ENCODE measurements at places on chromosomes 12 and 14. TPM values are rescaled to one million over a fixed set of nuclear protein-coding genes. Genes with fewer than 3 reads are reported as not detected.

DNA sequence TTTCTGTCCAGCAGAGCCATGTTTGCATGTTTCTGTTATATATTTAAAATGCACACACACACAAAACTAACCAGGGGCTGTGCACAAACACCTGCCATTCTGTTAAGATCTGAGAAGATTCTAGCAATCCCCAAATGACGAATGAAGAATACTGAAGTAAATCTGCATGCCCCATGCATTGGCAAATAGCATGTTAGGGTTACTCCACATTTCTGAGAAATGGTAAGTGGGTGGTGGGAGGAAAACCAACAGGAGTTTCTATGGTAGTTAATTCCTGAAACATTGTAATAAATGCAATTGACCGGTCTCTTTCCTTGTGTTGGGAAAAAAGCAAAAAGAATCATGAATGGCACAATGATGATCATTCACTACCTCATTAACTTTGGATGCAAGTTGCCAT is 318.0 kb downstream of the BCAT1 start:
- DNase-seq = no peak

The EMP1 gene
- 127 TPM for polyA plus RNA-seq

- no peak for DNase-seq
Measured at GRCh38 chr12:109589240-109589590, 15.6 kb downstream of the MVK start.

DNA sequence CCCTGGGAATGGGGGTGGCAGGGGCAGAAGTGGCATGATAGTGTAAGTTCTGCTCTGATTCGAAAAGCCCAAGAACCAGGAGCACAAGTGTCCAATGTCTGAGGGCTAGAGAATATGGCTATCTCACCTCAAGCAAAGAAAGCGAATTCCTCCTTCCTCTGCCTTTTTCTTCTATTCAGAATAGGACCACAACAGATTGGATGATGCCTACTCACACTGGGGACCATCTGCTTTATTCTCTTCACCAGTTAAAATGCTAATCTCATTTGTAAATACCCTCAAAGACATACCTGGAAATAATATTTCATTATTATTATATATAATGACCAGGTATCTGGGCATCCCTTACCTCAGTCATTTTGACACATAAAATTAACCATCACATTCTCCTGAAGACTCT is 808.7 kb downstream of the NRXN3 start:
- DNase-seq = no peak

The OTOGL gene
- 0.66 TPM for polyA plus RNA-seq

The LMNTD1 gene
- polyA plus RNA-seq = 1.7 TPM

DNA sequence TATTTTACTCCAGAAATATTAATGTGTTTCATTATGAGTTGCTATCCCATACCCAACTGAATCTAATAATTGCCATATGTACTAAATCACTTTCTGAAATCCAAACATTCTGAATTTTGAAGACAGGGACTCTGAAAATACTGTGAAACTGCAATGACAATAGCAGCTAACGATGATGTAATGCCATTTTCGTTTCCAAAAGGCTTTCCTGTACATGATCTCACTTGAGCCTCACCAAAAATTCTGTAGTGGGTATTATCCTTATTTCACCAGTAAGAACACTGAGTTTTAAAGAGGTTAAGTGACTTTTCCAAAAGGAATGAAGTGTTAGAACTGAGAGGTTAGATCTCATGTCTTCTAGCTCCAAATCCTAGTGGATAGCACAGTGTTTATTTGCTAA is 133.3 kb downstream of the FLRT2 start:
- DNase-seq = no peak

GRCh38 chr12:96658075-96658474 is 168.7 kb downstream of the CFAP54 start:
- peak; percentile 16 for DNase-seq

- DNase-seq = peak; percentile 53
Measured at GRCh38 chr14:99727096-99727870, 43.2 kb downstream of the CYP46A1 start.

The RNASE13 gene
- not detected for polyA plus RNA-seq

GRCh38 chr12:12718381-12718759 is 1.2 kb downstream of the CDKN1B start:
- DNase-seq = no peak

The HOXC6 gene
- polyA plus RNA-seq = 2.9 TPM

GRCh38 chr12:25020621-25021243 is 71.8 kb upstream of the BCAT1 start:
- DNase-seq = no peak

GRCh38 chr14:39109893-39110715 is 4.0 kb upstream of the GEMIN2 start:
- DNase-seq = no peak

DNA sequence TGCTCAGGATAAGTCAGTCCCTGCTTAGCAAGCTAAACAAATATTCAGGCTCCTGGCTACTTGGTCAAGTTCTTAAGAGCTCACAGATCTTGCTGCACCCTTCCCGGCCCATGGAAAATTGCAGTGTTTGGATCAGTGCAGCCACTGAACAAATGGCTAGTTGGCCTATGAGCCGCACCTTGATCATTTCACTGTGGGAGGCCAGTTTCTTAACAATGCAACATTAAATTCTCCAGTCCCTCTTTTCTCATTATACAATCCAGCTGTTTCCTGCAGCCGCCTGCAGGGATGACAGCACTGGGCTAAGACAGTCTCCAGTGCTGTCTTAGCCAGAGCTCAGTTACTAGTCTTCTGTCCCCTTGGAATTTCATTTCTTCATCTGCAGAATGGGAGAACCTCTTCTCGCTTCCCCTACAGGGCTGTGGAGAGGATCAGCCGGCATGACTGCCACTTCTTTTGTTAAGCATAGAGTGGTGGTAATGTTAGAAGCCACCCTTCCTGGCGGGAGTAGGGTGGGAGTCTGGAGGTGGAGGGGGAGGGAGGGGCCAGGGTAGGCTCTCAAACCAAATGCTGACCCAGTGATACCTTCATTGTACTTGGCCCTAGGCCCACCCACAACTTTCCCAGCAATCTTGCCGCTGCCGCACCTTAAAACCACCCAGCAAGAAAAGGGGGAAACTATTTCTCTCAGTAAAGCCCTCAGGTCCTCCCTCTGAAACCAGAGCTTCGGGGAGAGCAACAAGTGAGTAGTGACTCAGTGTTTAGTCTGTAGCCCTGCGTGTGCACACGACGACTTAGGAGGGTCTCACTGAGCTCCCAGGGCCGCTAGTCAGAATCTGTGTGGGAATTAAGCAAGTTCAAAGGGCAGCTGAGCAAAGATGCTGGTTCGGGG is 145.7 kb downstream of the NUAK1 start:
- DNase-seq = no peak

DNA sequence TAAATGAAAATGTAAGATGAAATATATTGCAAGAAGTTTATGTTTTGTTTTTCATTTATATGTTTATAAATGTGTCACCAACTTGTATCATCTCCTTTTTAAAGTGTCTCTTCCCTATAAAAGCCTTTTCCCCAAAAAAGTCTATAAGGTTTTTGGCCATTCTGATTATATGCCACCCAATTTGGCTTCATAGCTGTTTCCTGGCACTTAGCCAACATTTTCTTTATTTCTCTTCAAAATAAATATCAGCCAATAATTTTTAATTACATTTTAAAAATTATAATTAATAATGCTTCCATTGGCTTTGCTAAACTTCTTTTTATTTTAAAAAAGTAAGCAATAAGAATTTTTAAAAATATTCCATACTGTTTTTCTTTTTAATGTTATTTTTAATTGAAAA is 171.8 kb downstream of the RASSF9 start:
- DNase-seq = no peak
